Fibroblast of skin of abdomen (primary cell): ENCODE measurements at places on chromosomes 4 and X.

DNA sequence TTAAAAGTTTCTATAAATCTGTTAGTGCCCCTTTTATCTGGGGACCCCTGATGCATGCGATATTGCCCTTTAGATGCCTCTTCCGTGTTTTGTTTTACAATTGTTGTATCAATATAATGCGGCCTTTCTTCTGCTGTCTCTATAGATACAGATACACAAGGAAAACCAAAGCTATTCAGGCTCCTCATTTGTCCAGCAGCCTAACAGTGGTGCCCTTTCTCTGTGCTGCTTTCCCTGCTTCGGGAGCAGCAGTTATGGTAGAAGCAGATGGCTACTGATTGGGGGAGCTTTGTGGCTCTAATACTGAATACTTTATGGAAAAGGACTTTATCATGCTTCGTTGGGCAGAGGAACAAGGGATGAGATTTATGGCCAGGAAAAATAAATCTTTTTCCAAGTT is 10.6 kb upstream of the PRDM8 start:
- DNase-seq: no peak

- no peak for DNase-seq
Measured at GRCh38 chr4:26474551-26474950, 15.7 kb downstream of the CCKAR start.

DNA sequence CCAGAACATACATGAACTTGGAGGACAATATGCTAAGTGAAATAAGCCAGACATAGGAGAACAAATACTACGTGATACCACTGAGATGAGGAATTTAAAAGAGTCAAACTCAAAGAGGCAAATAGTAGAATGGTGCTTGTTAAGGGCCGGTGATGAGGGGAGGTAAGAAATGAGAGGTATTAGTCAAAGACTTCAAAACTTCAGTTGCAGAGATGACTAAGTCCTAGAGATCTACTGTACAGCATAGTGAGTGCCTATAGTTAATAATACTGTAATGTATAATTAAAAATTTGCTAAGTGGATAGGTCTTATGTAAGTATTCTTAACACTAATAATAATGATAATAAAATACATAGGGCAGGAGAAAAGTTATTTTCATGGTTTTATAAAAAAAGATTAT is 126.9 kb upstream of the VEGFC start:
- DNase-seq: no peak

DNA sequence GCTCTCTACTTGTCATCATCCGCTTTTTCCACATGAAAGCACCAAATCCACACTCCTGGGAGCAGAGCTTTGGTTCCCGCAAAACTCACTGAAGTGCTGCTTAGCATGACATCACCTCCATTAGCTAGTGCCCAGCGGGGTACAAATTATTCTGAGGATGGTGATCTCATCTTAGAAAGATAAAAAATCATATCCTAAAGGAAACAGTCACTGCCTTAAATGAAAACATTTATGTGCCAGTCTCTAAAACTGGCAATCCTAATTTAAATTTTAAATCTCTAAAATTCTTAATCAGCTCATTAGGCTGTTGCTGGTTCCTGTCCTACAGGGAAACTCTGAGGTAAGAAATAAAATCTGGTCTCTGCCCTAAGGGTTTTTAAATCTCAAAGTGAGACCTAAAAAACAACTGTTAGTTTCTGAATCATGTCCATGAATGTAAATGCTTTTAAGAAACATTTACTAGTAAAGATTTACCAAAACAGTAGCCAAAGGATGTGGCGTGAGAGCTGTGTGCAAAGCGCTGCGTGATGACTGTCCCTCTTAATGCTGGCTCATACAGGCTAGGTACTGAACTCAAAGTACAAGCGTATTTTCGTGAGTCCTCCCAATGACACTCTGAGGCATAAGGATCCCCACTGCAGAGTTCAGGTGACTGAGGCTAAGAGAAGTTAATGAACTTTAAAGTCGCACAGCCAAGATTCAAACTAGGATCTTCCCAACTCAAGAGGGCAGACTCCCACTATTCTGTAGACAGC is 4.5 kb downstream of the CASP3 start:
- no peak for DNase-seq

GRCh38 chrX:63746278-63746677 is 38.7 kb downstream of the ARHGEF9 start:
- DNase-seq: no peak

DNA sequence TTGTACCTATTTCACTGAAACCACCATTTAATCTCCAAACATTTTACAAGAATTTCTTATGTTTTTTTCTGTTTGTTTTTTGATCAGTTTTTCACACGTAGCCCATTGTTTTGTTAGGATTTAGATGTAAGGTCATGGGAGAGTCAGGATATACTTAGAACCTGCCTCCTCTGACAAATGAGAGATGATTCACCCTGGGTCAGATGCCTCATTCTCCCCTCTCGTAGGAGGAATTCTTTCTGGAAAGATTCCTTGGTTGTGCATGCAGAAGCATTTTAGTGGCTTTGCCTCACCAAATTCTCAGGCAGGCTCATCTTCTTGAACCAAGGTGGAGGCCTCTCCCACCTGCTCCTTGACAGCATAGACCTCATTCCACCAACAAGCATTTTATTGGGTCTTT is 599.3 kb downstream of the SPRY1 start:
- DNase-seq: peak; percentile 76

- DNase-seq: no peak
Measured at GRCh38 chrX:109040057-109040456, 303.7 kb upstream of the IRS4 start.

DNA sequence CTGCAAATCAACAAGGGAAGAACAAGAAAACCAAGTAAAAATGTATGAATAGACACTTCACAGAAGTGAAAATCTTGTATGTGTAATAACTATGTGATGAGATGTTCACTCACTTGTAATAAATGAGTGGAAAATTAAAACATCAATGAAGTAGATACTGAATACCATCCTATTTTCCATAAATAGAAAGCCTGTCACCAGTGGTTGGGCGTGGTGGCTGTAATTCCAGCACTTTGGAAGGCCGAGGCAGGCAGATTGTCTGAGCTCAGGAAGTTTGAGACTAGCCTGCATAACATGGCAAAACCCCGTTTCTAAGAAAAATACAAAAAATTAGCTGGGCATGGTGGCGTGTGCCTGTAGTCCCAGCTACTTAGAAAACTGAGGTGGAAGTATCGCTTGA is 53.5 kb upstream of the SOD3 start:
- no peak for DNase-seq

GRCh38 chr4:26088433-26088928 is 174.5 kb downstream of the SMIM20 start:
- DNase-seq: peak; percentile 40

DNA sequence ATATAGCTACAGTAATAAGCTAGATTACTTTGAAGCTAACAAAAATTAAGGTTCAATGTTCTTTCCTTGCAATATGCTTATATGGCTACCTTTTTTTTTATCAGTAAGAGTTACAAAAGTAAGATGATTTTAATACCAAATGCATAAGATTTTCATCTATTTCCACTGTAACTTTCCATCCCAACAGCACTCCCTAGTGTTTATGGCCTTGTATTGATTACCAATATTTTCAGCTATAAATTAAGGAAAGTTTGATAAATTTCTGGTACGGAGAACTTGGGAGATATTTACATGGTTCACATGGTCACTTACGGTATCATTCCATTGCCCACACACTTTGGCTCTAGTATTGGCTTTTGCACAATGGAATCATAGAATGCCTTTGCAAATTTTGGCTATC is 448.9 kb upstream of the PABPC4L start:
- DNase-seq: no peak

- peak; percentile 73 for DNase-seq
Measured at GRCh38 chr4:83552924-83553323, 17.0 kb downstream of the GPAT3 start.

DNA sequence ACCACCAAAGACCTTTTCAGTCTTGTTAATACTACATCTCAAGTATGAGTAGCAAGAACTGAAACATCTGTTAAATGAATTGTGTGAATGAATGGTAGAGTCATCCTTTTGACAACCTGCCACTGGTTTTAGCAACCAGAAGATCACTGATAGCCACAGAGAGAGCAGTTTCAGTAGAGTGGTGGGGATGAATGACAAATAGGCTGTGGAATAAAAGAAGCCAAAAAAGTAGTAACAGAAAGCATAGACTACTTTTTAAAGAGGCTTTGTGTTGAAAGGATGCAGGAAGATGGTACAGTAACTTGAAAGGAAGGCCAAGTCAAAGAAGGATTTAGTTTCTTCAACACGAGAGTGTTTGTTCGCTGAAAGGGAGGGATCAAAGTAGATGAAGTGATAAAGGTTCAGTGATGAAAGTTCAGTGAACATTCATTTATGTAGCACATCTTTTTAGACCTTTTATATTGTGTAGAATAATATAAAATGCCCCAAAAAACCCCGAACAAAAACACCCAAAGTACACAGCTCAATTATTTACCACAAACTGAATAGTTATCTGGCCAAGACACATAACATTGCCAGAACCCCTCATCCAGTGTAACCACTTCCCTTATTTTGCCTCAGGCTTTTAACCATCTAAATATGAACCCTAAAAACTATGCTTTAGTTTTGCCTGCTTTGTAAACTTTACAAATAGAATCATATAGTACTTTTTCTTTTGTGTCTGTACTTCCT is 40.1 kb upstream of the EIF1AX start:
- DNase-seq: no peak

GRCh38 chr4:54005475-54005874 is 58.9 kb downstream of the CHIC2 start:
- DNase-seq: peak; percentile 16

DNA sequence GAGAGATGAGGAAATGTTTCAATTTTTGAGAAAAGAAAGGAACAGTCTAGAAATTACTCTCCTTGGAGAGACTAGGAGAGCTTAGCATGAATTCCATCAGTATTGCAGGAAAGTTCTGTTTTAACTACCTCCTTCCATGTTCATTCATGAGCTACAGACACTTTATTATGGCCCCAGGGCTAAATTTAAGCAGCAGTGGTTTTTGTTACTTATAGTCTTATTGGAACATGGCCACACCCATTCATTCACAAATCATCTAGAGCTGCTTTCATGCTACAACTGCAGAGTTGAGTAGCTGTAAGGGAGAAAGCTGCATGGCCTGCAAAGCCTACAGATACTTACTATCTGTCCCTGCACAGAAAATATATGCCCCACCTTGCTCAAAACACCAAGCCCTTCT is 81.7 kb downstream of the SHISA3 start:
- DNase-seq: no peak

- no peak for DNase-seq
Measured at GRCh38 chrX:154444755-154445246, 860 bp downstream of the FAM50A start.

DNA sequence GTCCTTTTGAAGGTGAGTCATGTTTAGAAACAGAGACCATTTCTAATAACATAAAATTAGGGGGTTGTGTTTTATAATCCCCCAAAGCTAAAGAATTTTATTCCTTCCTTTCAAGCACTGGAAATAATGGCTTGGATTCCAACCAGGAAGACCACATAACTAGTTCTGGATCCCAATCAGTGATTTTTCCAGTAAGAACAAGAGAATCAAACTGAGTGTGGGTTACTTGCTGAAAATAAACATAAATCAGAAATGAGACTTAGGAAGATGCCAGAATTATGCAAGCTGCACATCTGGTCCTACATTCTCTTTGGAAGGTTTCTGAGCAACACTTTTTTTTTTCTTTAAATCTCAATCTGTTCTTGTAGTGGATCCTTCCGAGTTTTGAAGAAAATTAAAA is 76.3 kb downstream of the SOWAHB start:
- peak; percentile 97 for DNase-seq

- peak; percentile 3 for DNase-seq
Measured at GRCh38 chr4:90445380-90445779, 318.2 kb downstream of the CCSER1 start.

DNA sequence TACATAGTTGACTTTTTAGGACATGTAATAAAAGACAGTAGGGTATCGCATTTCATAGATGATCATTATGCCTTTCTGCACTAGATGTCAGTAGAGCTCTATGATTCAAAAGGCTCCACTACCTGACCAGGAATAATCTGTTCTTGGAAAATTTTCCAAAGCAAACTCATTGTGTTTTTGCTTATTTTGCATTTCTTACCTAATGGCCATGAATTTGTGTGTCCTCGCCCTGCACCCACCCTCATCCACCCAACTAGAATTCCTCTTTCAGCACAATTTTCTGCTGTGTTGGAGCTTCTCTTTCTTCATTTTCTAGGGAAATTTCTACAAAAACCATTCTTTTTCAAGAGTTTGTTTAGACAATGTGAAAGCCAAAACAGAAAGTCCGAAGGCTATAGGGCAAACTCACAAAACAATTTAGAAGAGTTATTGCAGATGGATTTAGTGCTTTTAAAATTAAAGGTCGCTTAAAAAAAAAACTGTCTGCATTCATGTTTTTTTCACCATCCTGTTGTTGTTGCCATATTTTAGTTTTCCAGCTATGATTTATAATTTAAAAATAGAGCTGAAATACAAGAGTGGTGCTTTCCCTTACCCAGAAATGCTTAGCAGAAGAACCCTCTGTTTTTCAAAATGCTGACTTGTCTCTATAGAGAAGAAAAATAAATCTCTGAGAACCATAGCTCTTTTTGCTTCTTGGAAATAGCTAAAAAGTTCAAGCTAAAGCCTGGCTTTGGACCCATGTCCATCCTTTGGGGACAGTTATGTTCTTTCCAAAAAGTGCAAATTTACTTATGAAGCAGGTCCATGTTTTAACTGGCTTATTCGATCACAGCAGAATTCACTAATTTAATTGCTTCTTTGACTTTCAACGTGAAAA is 183.7 kb downstream of the SPATA18 start:
- DNase-seq: peak; percentile 54

DNA sequence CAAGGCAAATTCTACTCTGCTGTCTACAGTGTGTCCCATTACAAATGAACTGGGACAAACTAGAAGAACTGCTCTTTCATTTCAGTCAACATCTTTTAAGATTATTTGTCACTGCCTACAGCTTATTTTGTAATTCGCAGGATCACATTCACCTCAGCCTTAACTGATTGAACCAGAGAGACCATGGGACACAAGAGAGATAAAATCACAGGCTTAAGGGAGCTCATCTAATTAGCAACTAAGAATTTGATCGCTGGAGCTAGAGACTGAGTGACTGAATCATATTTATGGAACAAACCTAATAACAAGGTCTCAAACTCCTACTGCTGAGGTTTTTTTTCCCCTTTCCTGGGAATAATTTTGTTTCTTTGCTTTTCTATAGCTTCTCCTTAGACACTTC is 898.2 kb downstream of the PCDH18 start:
- no peak for DNase-seq

- DNase-seq: peak; percentile 70
Measured at GRCh38 chr4:118867311-118868067, 21.2 kb upstream of the SYNPO2 start.

- no peak for DNase-seq
Measured at GRCh38 chr4:184021389-184021788, 116.3 kb downstream of the STOX2 start.

DNA sequence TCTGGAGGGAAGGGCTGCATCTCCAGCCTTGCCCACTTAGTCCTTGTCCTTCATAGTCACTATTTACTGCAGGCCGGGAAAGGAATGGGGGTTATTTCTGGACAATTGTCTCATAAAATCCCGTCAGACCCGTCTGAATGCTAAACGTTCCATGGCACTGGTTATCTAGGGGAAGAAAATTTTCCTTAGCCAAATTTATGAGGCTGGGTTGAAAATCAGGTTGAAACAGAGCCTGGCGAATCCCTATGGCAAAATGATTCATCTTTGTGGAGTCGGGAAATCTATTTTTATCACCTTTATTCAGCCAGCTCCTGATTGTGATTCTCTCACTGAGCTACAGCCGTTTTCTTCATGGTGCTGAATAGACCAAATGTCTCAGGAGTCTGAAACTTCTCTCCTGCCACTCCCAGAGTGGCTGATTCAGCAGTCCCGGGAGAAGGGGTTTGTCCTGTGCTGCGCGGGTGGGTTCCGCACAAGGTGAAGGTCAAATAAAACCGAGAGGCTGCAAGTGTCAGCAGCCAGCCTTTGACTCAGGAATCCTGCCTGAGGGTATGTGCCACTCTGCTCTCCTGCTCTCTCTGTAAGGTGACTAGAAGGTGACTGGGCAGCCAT is 1.0 kb downstream of the LIMCH1 start:
- no peak for DNase-seq
